Activated CD8-positive, alpha-beta memory T cell treated with anti-CD3 and anti-CD28 coated beads for 1 hour (primary cell): ENCODE measurements at places on chromosomes 2 and 18.

GRCh38 chr18:3611313-3612090, 161.5 kb downstream of the TGIF1 start:
- no peak for DNase-seq

DNA sequence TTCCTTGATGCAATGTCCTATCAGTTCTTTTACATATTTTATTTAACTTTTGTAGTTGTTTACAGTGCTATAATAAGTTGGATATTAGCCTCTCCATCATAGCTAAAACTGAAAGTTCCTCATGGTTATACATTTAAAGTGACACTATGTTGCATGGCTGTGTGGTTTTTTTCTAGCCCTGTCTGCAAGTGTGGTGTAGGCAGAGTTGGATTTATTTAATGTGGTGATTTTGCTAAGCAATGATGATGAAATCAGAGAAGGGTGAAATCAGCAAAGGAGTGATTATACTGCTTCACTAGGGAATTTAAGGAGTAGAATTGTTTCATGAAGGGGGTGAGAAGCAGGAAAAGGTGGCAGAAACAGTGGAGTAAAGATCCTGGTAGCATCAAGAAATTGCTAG, 18.3 kb upstream of the ENOSF1 start:
- DNase-seq, result no peak

DNA sequence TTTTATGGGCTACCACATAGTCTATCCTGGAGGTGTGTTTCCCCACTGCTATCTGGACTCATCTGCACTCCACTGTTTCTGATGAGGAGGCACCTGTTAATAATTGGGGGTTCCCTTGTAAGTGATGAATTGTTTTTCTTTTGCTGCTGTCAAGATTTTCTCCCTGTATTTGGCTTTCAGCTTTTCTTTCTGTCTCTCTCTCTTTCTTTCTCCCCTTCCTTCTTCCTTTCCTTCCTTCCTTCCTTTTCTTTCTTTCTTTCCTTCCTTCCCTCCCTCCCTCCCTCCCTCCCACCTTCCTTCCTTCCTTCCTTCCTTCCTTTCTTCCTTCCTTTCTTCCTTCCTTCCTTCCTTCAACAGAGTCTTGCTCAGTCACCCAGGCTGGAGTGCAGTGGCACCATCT, 9.2 kb downstream of the GNLY start:
- DNase-seq, result no peak

DNA sequence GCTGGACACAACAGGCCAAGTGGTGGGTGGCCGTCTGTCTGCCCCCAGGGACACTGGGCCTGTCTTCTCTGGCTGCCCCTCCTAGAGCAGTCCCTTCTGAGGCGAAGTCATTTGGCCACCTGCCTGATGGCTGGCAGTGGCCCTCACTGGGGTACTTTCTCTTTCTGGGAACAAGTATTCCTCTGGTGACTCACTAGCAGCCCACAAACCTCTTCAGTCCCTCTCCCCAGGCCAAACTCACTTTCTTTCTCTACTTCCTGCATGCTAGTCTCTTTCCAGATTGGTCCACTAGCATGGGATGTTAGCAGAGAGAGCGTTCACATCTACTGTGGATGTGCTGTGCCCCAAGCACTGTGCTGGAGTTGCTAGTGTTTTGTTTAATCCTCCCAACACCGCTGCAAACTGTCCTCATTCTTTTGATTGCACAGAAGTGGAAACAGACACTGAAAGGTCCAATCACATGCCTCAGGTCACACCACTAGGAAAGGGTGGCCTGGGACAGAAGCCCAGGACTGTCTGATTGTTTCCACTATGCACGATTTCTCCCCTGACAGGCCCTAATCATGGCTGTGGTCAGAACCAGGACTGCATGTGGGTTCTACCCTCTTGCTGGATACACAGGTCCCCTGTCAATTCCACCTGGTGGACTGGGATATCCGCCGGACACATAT, 5.2 kb downstream of the DYSF start:
- DNase-seq, result no peak

DNA sequence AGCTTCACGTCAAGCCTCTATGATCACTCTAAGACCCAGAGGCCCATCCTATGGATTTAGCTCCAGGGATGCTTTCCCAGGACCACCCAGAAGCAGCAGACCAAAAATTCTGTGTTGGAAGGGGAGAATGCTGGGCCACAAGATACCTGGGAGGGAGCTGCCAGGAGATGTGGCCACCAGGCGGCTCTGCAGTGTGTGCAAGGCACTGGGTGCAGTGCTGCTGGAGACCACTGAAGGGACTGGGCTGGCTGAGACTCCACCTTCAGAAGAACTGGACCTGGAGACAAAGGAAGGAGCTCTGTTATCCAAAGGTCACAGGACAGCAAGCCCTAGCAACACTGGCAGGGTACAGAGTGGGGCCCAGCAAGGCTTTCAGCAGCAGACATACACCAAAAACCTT, 34.0 kb downstream of the KANSL3 start:
- DNase-seq, result no peak

DNA sequence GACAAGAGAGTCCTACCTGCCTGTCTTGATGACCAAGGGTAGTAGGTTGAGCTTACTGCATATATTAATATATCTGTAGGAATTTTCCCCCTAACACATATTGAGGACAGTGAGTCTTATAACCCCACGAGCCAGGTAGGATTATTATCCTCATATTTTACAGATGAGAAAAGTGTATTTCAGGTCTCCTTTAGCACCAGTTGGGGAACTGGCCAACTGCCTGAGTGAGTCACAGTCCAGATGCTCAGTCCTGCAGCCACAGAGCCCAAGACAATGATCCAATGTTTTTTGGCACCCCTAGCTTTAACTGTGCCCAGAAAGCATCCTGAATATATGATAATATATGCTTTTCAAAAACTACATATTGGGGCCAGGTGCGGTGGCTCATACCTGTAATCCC, 30.8 kb upstream of the GLS start:
- no peak for DNase-seq

- no peak for DNase-seq
Measured at GRCh38 chr18:8890957-8891464, 185.7 kb downstream of the MTCL1 start.

DNA sequence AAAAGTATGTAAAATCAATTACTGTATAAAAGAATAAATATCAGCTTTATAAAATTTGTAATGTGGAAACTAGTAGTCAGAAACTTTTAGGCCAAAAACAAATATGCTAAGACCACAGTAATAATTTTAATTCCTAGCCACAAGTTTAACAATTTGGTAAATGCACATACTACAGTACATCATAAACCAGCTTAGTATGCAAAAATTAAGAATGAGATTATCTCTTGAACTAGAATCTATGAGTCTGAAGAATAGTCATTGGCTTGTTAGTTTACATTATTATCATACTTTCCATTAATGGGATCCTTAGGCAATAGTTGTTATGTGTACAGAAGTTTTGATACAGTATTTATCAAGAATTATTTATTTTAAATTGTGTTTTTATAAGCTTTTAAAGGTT, 491.9 kb upstream of the FSIP2 start:
- DNase-seq, result no peak

DNA sequence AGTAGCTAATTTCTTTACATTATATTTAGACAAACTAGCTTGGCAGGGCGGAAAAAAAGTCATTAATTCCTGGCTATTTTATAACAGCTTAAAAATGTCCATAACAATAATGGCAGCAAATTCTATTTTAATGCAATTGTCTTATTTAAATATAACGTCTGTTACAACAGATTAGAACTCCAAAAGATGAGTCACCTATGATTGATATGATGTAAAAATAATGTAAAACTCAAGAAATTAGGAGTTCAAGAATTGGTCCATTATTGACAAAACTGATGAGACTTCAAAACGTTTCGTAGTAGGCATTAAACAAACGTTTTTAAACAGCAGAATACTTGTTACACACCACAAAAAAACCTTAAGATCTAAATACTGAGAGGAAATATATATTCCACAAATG, 2.7 kb downstream of the XPO1 start:
- DNase-seq, result no peak

DNA sequence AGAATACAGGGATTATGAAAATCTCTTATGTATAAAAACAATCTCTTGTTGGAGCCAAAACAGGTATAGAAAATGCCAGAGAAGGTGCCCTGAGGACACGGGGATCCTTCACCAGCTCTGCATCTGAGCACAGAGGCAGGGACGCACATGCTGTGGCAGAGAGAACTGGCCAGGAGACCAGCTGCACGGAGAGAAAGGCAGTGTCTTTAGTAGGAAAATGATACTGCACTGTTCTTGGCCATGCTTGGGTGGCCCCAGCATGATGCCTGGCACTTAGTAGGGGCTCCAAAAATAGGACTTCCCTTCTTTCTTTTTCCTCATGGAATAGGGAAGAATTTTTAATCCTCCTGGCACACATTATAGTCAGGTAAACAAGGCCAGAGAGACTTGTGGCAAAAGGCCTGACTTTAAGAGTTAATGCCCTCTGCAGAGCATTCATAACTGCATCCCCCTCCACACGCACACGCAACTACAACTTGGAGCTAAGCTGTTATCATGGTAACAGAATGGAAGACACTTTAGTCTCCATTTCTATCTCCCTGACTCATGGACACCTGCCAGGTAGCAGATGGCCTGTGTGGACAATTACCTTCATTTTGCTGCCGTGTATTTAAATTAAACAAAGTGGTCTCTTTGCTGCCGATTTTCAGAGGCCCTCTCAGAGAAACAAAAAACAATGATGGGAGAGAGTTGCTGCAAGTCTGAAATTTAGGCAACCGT, 59.7 kb upstream of the DNMT3A start:
- no peak for DNase-seq

DNA sequence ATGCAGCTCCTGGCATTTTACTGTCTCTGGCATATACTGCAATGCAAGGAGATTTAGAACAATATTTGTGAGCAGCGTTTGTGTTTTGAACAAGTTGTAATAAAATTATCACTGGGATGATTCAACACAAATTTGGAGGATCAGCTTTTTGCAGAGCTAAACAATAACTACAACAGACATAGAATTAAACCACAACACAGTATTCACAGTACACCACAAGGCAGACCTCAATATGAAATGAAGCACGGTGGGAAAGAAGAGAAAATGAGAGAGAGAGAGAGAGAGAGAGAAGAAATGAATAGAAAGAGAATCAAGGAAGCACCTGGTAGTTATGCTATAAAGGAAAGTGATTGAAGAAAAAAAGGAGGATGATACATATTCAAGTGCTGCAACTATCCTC, 39.4 kb downstream of the HOXD1 start:
- DNase-seq, result no peak

GRCh38 chr2:29054430-29054829, 19.9 kb downstream of the PCARE start:
- no peak for DNase-seq

GRCh38 chr2:12884713-12885282, 168.1 kb downstream of the TRIB2 start:
- DNase-seq, result no peak

DNA sequence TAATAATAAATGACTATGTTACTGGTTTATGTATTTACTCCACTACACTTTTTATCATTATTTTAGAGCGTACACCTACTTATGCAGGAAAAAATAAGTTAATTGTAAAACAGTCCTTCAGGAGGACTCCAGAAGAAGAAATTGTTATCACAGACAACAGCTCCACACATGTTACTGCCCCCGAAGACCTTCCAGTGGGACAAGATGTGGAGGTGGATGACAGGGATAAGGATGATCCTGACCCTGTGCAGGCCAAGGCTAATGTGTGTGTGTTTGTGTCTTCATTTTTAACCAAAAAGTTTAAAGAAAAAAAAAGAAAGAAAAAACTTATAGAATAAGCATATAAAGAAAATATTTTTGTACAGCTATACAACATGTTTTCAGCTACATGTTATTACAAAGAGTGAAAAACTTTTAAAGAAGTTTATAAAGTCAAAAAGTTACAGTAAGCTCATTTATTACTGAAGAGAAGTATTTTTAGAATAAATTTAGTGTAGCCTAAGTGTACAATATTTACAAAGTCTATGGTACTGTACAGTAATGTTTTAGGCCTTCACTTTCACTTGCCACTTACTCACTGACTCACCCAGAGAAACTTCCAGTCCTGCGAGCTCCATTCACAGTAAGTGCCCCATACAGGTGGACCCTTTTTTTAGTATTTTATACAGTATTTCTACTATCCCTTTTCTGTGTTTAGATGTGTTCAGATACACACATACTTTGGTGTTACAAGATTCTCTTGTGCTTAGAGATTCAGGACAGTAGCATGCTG, 7.5 kb downstream of the TGFBRAP1 start:
- DNase-seq, result no peak

GRCh38 chr2:212953170-212953920, 198.1 kb downstream of the IKZF2 start:
- no peak for DNase-seq

GRCh38 chr2:84999553-84999955, 28.6 kb downstream of the KCMF1 start:
- DNase-seq, result no peak

- DNase-seq, result no peak
Measured at GRCh38 chr2:33426666-33427231, 49.7 kb upstream of the RASGRP3 start.

DNA sequence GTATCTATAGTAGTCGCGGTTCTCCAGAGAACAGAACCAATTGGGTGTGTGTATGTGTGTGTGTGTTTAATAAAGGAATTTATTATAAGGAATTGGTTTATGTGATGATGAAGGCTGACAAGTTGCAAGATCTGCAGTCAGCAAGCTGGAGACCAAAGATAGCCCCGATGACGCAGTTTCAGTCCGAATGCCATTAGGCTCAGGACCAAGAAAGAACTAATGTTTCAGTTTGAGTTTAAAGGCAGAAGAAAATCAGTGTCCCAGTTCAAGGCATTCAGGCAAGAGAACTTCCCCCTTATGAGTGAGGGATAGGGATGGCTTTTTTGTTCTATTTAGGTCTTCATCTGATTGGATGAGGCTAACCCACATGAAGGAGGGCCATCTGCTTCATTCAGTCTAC, 221.6 kb downstream of the HNMT start:
- DNase-seq, result no peak

DNA sequence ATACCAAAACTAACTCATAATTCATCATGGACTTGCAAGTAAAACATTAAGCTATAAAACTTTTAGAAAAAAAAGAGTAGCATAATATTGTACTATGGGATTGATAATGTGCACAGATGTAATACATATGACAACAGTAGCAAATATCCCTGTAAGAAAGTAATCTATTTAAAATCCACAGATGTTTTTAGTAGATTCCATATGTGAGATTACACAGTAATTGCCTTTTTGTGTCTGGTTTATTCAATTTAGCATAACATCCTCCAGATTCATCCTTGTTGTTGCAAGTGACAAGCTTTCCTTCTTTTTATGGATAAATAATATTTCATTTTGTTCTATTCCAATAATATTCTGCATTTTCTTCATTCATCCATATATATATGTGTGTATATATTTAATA, 278.2 kb upstream of the LRRTM4 start:
- DNase-seq, result no peak
